Muscle of back (tissue), 13 donors: ENCODE measurements at places on chromosomes 1 and 21.

DNA sequence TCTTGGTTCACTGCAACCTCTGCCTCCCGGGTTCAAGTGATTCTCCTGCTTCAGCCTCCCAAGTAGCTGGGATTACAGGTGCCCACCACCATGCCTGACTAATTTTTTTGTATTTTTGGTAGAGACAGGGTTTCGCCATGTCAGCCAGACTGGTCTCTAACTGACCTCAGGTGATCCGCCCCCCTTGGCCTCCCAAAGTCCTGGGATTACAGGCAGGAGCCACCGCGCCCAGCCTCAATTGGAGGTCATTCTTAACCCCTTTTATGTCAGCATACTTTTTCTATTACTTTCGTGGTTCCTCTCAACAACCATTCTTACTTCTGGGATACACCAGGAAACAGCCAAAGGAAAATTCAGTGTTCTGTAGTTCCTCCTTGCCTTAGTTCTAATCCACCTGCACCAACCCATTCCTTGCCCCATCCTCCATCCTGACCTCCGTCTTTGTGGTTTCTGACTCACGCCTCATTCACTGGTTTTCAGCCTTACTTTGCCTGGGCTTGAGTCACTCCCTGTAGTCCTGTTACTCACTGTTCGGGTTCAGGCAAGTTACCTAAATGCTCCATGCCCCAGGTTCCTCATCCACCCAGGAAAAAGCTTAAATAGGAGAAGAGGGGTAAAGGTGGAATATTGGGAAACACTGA, 12.9 kb upstream of the BCL10 start:
- no peak for DNase-seq

DNA sequence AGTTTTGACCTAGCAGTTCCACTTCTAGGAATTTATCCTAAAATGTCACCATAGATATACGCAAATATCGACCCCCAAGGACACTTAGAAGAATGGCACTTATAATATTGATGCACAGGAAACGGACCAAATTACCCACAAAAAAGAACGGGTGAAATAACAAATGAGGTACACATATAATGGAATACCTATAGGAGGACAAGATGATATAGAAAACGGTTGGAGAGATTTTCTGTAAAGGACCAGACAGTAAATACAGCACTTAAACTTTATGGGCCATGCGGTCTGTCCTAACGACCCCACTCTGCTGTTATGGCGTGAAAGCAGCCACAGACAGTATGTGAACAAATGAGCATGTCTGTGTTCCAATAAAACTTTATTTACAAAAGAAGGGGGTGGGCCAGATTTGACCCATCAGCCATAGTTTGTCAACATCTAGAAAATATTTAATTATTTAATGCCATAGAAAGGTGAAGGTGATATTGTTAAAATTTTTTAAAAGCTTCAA, 2.4 kb downstream of the TMPRSS3 start:
- no peak for DNase-seq

DNA sequence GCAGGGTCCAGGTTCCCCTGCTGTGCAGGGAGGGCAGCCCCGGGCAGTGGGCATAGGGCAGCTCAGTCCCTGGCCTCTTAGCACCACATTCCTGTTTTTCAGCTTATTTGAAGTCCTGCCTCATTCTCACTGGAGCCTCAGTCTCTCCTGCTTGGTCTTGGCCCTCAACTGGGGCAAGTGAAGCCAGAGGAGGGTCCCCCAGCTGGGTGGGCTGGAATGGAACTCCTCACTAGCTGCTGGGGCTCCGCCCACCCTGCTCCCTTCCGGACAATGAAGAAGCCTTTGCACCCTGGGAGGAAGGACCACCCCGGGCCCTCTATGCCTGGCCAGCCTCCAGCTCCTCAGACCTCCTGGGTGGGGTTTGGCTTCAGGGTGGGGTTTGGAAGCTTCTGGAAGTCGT, 32.8 kb upstream of the LHX4 start:
- no peak for DNase-seq

GRCh38 chr1:34398916-34399275, 222.2 kb downstream of the C1orf94 start:
- DNase-seq = no peak

DNA sequence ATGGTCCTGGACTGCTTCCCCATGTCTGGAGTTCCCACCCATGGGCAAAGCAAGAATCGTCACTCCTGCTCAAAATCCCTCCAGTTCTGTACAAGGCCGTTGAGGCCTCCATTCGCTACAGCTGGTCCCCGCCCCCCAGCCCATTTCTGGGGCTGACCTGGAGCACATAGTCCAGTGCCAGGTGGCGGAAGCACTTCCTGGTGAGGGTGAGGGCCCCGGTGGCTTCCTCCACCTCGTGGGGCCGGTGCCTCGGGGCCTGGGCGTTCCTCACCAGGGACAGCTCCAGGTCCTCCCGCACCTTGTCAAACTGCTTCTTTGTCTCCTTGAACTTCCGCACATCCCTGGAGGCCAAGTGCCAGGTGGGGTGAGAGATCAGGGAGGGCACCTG, 7.4 kb downstream of the ACAP3 start:
- no peak for DNase-seq

DNA sequence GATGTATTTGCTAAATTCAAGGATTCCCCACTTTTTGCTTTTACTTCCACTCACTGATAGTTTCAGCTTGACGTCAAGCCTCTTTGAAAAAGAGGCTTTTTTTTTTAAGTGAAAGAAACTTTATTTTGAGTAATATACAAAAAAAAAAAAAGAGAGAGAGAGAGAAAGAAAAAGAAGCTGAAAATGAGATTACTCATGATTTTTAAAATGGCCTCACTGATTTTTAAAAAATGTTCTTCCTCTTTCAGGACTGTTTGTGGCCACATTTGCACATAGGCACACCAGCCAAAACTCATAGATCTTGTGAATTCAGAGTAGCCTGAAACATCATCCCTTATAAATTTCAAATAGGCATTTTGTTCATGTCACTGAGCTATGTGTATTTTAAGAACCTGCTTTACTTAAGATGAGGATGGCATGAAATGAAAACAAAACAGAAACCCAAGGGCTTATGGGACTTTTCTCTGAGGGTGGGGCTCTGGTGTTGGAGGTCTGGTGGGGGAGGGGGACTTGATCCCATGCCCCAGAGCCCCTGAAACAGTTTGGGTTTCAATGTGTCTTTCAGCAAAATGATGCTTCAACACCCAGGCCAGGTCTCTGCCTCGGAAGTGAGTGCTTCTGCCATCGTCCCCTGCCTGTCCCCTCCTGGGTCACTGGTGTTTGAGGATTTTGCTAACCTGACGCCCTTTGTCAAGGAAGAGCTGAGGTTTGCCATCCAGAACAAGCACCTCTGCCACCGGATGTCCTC, 6.1 kb downstream of the ATF3 start:
- no peak for DNase-seq

GRCh38 chr1:56563568-56563967, 15.8 kb downstream of the PLPP3 start:
- no peak for DNase-seq

GRCh38 chr1:39411526-39412478, 79.6 kb upstream of the BMP8A start:
- no peak for DNase-seq

- DNase-seq = peak; percentile 3
Observed at GRCh38 chr1:238340989-238341388, 450.3 kb upstream of the ZP4 start.

- DNase-seq = peak; percentile 76
Observed at GRCh38 chr1:29675481-29676263, 439.4 kb downstream of the PTPRU start.

DNA sequence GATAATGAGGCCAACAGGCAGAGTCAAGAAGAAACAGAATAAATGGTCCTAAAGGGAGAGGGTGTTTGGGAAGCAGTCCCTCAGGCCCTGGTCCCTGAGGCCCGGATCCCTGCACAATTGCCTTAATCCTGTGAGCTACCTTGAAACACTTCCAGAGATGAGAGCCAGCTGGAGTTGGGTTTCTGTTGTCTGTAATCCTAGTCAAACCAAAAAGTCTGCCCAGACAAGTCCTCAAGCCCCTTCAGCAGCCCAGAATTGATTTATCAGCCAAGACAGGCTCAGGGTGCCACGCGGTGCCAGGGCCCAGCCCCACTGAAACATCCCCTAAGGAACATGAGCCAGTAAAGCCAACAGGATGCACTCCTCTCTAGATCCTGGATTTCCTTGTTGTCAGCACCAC, 16.4 kb upstream of the CLSTN1 start:
- DNase-seq = no peak

DNA sequence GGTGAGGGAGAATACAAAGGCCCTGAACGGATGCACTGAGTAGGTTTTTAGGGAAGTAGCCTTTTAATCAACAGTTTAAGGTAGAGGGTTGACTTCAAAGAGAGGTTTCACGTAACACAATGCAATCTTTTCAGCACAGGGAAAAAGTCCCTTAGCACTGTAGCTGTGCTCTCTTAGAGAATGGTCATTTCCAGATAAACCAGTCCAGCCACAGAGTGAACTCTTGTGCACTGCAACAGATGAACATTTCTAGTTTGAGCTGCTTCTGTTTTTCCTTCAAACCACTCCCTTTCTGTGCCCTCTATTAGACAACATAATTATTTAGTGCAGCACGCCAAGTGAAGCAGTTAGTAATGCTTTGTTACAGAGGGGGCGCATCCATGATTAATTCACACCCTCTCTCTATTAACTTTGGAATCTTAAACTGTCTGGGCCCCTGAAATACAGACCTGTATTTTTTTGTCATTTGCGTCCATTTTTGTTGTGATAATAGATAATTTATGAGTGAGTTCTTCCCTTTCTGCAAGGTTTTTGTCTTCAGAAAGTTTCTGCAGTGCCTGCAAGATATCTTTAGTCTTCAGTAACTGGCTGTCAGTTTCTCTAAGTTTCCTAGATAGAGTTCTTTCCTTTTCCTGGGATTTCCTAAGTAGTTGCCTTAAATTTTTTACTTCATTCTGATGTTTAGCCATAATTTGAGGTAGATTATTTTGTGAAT, 22.9 kb downstream of the LCA5L start:
- no peak for DNase-seq

DNA sequence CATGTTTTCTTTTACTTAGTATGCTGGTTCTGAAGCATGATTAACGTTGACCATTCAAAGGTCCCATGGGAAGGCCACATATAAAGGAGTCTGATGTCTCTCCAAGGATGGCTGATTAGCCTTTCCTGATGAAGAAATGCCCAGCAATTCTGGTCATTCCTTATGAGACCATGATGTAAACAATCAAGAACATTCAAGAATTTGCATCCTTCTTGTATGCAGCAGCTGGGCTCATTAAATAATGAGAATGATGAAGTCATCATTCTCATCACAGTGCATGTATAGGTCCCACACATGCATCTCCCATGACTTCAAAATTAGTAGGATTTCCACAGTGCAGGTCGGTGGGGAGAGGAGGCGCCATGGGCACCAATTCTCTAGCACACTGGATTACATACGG, 85.4 kb downstream of the APP start:
- DNase-seq = no peak

DNA sequence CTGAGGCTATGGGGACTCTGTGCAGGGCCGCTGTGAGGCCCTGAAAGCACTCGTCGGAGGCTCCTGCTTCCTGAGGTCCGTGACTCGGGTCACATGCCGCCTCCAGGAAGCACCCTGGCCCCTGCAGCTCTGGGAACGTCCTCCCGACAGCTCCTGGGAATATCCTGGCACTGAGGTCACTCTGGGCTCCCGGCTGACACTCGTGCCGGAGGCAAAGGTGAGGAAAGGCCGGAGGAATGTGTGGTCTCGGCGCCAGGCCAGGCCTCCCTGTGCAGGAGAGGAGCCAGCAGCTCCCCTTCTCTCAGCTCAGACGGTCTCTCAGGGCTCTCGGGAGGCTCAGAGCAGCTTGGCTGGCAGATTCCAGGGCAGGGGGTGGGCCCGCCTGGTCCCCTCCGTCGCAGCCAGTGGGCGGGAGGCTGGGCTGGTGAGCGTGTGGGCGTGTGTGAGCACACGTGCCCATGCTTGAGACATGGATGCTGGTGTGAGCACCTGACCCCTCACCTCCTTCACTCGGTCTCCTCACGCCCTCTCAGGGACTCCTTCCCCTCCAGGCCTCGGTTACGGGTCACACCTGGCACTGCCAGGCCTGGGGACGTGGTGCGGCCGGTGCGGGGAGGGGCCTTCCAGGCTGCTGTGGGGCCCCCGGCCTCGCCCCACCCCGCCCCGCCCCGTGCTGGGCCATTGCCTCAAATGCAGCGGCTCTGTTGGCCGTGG, 5.5 kb upstream of the RNF223 start:
- DNase-seq = peak; percentile 68

DNA sequence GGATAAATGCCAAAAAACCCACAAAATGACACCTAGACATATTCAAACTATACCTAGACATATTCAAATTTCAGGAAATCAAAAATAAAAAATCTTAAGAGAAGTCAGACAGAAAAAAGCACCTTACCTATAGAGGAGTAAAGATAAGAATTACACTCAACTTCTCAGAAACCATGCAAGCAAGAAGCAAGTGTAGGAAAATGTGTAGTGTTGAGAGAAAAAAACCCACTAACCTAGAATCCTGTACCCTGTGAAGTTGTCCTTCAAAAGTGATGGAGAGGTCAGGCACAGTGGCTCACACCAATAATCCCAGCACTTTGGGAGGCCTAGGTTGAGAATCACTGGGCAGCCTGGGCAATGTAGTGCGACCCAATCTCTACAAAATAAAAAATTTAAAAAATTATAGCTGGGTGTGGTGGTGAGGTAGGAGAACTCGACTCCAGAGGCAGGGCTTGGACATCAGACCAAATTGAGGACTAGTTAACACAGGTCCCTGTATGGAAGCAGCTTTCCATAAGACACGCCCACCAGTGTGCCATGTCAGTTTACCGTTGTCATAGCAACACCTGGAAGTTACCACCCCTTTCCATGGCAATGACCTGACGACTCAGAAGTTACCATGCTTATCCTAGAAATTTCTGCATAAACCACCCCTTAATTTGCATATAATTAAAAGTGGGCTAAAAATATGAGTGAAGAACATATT, 20.7 kb downstream of the PDIK1L start:
- no peak for DNase-seq

DNA sequence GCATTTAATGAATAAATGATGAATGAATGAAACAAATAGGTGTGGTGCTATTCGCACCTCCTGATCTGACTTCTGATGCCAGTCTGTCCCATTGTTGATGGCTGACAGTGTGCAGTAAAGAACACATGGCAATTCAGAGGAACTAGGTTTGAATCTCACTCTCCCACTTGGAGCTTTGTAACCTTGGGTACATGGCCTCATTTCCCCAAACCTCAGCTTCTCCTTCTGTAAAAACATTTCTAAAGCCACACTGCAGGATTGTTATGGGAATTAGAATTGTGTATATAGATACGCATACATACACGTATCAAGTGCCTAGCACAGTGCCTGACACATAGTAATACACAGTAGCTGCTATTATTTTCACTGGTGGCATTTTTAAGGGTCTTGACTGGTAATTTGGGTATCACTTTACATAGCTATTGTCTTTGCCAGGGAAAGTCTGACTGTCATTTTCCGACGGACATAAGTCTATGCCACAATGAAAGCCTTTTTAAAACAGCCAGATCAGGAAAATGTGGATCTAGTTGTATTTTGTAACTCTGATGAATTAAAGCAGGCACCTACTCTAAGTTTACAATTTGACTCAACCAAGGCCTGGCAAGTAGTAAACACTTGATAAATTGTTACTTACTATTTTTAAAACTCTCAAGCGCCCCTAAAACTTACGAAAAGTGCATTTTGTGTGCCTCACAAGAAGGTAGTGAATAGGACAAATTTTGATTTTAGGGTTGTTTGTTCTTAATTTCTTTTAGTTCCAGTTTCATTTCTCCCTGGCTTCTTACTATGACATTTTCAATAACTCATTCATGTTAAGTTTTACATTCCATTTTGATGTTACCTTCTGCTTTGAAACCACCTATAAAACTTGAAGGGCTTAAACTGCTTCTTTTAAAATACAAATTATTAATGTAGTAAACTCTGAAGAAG, 164.4 kb downstream of the SDCCAG8 start:
- DNase-seq = no peak
